ENCODE measurements at places on chromosomes 2 and 18.

DNA sequence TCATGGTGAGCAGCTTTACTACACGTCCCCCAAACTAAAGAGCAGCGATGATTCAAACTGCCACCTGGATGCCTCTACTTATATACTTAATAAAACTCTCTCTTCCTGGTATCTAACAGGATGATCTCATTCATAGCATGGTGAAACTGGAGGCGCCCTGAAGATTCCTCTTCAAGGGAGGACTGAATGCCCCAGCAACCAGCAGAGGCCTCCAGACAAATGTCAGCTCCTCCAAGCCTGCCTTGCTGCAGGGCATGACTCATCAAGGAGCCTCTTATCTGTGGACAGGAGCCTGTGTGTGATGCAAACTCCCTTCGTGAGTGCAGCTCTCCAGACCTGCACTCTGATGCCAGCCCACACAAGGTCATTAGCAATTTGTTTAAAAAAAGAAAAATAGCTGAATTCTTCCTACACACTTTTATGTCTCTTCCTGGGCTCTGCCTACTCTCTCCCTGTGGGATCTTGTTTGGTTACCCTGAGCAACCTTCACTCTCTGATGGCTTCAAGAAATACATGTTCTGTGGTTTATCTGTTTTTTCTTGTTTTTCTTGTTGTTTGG, 30.2 kb downstream of the LONRF2 start:
- DNase-seq, result no peak

DNA sequence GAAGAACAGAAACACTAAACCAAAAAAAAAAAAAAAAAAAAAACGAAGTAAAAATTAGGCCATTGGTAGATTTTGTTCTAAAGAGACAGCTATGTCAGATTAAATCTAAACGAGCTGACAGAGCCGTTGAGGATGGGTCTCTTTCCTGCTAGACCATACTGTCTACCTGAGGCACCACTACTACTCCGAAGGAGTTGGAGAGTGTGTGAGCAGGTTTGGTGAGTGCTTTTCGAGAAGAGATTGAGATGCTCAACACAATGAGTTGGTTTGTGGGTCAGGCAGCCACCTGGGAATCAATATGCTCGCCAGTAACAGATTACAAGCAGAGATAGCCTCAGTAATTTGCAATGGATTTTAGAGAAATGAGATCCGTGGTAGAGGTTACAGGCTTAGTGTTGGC, 281.5 kb upstream of the EPAS1 start:
- DNase-seq, result no peak

- no peak for DNase-seq
Measured at GRCh38 chr18:36281936-36282335, 15.6 kb upstream of the FHOD3 start.

DNA sequence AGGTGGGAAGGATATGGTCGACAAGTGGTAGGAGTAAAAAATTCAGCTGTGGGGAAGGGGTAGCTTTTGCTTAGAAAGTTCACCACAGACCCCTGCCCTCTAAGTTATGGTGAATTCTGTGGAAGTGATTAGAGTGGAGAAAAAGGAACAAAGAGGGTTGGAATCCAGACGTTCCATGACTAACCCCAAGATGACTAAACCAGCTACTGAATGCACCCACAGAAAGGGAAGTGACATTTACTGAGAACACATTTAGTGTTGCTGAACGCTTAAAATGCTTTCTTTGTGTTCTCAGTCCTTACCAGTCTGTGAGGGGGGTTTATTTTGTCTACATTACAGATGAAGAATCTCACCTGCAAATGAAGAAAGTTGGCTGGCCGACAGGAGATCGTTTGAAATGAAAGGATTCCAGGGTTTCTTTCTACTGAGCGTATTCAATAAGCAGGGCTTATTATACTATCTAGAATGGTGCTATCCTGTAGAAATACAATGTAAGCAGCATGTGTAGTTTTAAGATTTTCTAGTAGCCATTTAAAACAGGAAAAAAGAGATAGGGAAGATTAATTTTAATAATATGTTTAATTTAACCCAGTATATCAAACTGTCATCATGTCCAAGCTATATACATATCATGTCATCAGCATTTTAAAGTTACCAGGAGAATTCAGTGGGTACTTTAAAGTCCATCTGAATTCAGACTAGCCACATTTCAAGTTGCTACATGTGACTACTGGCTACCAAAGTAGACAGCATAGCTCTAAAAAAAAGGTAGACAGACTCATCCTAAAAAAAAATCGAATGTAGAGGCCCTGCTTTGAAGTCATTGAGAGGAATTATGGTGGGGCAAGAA, 60.1 kb downstream of the LIMS1 start:
- DNase-seq, result peak; percentile 44

GRCh38 chr2:16726147-16726546, 60.5 kb upstream of the CYRIA start:
- DNase-seq, result no peak

DNA sequence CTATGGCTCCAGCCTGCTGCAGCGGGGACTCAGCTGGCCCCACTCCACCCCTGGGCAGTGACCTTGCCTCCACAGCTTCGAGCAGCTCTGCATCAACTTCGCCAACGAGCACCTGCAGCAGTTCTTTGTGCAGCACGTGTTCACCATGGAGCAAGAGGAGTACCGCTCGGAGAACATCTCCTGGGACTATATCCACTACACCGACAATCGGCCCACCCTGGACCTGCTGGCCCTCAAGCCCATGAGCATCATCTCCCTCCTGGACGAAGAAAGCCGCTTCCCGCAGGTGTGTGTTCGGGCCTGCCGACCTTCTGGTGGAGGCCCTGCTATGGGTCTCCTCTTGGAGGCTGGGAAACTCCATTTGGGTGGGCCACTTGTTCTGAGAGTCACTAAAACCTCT, 48.6 kb downstream of the MYO7B start:
- DNase-seq, result no peak

- DNase-seq, result no peak
Measured at GRCh38 chr18:55256226-55256928, 297.1 kb upstream of the CCDC68 start.

- no peak for DNase-seq
Measured at GRCh38 chr2:41061356-41061755, 609.5 kb upstream of the SLC8A1 start.

GRCh38 chr2:128291844-128292598, 26.6 kb downstream of the HS6ST1 start:
- no peak for DNase-seq

DNA sequence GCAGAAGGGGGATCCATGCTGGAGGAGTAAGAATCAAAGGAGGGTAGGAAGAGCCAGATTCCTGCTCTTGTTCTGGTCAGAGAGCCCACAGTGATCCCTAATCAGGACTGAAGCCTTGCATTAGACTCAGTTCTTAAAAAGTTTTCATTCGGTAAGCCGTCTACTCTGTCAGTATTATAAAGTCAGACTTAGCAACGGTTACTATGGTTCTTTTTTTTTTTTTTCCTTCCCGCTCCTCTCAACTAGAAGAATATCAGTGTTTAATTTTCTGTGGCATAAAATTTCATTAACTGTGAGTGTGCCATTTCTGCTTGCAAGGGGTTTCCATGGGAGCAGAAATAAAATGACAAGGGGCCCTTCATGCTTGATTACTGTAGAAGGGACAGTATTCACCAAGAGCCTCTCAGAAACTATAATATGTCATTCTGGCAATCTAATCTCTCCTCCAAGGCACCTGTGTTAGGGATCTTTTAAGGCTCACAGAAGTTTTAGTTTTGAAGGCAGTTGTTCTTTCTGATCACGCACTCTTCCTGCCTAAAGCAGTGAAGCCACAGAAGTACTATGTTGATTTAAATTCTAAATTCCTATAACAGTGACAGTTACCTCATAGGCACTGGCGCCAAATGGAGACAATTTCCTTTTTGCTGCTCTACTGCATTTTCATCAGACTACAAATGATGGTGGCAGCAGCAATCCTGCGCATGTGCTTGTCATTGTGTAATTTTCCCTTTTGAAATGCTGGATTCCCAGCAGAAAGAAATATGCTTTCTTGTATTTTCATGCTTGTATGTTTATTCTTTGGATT, 57.0 kb downstream of the OSBPL6 start:
- DNase-seq, result no peak
